Right ventricle myocardium inferior (tissue), 1 donor: ENCODE measurements at places on chromosomes 11 and 22. TPM values are rescaled to one million over a fixed set of nuclear protein-coding genes. Genes with fewer than 3 reads are reported as not detected.

GRCh38 chr11:66289548-66290329 lies 796 bp upstream of the YIF1A start:
- peak; percentile 86 for DNase-seq

Gene RIMBP3C
- not detected for total RNA-seq

Gene B4GALNT4
- 0.54 TPM for total RNA-seq

Gene B3GAT1
- 0.16 TPM for total RNA-seq

Gene MRPL11
- 58.7 TPM for total RNA-seq

DNA sequence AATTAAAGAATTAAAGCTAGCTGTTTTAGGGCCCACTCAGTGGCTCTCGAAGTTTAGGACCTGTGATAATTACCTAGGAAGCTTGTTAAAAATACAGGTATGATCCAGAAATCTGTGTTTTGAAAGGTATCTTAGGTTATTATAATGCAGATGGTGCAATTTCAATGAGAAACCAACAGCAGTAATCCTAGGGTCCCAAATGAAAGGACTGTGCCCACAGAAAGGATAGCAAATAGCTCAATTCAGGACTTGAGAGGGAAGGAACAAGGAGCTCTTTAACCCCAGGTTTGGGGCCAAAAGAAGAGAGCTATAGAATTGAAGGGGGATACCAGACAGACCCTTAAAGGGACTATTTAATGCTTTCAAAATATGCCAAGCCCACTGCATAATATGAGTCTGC lies 11.7 kb downstream of the MMP20 start:
- DNase-seq, result no peak

DNA sequence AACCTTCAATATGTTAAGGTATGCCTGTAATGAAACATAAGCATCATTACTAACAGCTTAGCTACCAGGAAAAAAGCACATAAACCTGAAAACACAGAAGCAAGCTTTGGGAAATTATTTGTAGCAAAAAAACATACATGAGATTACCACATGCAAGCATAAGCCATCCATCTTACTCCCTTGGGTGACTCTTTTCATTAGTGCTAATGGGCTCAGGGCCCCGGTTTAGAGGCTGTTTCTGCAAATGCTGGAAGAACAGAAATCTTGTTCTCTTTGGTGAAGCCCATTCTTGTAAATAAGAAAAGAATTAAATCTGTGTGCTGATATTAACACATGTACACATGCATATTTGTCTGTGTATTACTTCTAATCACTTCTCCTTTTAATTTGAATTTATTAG lies 314.3 kb downstream of the TTC28 start:
- no peak for DNase-seq

DNA sequence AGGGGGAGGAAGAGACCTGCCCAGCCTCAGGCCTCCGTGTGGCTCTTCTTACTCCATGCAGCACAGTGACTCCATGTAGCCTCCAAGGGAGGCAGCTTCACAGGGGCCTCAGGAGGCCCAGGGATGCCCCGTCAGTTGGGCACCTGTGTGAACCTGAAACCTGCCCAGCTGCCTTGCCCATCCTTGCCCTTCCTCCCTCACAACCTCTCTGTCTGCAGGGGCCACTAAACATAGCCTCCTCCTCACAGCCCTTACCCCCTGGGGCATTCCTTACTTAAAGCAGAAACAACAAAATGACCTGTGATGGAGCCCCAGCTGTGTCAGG lies 7.1 kb downstream of the LRRC32 start:
- DNase-seq, result peak; percentile 9

DNA sequence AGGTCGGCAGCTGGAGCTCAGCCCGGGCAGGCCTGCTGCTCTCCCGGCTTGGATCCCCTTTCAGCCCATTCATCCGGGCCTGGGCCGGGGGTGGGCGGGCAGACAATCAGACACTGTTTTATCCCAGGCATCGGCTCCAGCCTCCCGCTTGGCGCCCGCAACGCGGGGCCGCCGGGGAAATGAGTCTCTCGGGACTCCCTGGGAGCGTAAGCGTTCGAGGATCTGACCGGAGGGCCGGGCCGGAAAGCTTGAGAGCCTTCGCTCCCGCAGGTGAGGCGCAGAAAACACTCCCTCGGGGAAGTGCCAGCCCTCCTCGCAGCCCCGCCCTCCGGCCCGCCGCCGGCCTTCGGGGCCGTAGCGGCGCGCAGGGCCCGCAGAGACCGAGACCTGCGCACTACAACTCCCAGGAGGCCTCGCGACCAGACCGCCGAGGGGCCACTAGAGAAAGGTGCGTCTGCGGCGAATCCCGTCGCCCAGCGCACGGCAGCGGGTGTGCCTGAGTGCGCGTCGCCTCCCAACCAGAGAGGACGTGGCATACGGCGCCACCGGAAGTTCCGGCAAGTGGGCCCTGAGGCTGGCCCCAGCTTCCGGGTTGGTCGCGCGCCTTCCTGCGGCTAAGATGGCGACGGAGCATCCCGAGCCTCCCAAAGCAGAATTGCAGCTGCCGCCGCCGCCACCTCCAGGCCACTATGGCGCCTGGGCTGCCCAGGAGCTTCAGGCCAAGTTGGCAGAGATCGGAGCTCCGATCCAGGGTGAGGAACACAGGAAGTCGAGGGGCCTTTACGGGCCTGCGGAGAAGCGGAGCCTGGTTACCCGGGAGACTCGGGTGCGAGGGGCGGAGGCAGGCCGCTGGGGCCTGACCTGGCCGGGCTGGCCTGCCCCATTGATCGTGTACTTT lies at the start of gene SF3B2:
SF3B2 (plus strand) TSS at position 599 of the 898 bp plus-strand sequence; CDS start at position 620, 21 bp downstream.
- peak; percentile 99 for DNase-seq

Gene PATE2
- total RNA-seq, result not detected

Gene FADS2
- total RNA-seq, result 35.7 TPM

- DNase-seq, result peak; percentile 32
Observed at GRCh38 chr11:70526116-70527045, 128.1 kb downstream of the CTTN start.

Gene JOSD1
- 17.5 TPM for total RNA-seq

DNA sequence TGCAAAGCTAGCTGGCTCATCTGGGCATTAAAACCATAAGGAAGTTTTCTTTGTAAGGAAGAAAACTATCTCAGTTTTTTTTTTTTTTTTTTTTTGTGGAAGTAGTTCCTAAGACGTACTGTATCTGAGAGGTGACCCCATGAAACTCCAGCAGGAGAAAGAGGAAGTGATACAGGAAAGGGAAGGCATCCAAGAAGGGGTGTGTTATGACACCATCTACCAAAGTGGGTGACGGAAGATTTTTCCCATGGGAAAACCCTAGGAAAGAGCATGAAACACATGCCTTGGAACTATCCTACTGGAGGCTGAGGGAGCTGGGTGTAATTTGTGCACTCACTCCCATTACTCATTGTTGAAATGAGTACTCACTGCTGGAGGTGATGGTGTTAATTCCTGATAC lies 63.8 kb upstream of the ARHGAP20 start:
- no peak for DNase-seq

GRCh38 chr11:68096962-68097361 lies 24.2 kb downstream of the CHKA start:
- DNase-seq, result no peak
